Activated naive CD4-positive, alpha-beta T cell treated with anti-CD3 and anti-CD28 coated beads for 36 hours (primary cell): ENCODE measurements at places on chromosomes 12 and 14. TPM values are rescaled to one million over a fixed set of nuclear protein-coding genes. Genes with fewer than 3 reads are reported as not detected.

DNA sequence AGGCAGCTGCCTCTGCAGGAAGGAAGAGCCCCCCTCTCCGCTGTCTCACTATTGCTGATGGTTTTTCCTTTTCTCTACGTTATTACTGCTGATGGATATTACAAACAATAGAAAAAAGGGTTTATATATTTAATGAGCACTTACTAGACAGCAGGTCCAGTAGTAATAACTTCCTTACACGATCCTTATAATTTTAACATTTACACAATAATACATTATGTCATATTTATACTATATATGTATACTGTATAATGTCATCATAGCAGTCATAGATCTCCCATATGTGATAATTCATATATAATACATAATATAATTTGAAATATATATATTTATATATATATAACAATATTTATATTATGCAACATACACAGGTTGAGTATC lies 92.4 kb downstream of the KSR2 start:
- H3K27ac ChIP-seq: no peak overlapping the region
- DNase-seq: no peak
- H3K4me1 ChIP-seq: peaks cover 8% of the 10 kb centered on the region
- no peaks in the 10 kb centered on the region for H3K36me3 ChIP-seq
- peaks cover 19% of the 10 kb centered on the region for H3K27me3 ChIP-seq

- DNase-seq: peak; percentile 99
- H3K27me3 ChIP-seq: no peaks in the 10 kb centered on the region
- H3K27ac ChIP-seq: peak within 1 kb of the TSS; percentile 91
Measured at GRCh38 chr12:49322708-49323523, at the start of gene TROAP. TROAP (plus strand) TSS chr12:49323255; CDS start chr12:49323609, 354 bp downstream.

DNA sequence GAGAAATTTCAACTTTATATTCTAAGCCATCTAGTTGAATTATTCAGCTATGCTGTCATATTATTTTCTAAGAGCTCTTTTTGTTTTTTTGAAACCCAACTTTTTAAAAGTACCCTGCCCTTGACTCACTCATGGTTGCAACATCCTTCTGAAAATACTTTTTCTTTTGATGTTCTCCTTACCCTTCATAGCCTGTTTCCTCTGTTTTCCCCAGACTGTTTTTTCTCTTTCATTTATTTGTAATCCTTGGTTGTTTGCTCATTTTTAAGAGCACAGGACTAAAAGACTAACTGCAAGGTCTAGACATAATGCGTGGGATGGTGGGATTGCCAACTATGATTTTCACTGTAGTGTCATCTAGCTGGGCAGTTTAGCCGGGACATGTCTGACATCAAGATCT lies 21.2 kb upstream of the CDKL1 start:
- no peak overlapping the region for H3K27ac ChIP-seq
- no peaks in the 10 kb centered on the region for H3K27me3 ChIP-seq
- H3K36me3 ChIP-seq: peaks cover 39% of the 10 kb centered on the region

DNA sequence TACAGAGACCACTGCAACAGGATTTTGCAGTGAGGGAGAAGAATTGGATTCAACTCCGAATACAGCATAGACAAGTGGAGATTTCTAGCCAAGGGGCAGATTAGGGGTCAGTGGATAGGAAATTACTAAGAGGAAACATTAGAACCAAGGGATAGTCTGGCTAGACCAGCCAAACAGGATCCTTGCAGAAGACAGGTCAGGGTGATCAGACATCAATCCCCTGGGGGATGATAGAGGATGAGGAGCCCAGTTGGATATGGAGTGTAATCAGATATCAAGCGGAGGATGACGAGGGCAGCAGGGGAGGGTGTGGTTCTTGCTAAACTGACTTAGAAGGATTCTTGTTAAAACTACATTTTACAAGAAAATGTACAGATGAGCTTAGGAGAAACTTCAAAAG lies 424.4 kb downstream of the DAD1 start:
- no peak for DNase-seq
- no peak overlapping the region for H3K27ac ChIP-seq
- H3K4me1 ChIP-seq: peaks cover 11% of the 10 kb centered on the region
- no peaks in the 10 kb centered on the region for H3K36me3 ChIP-seq
- H3K4me3 ChIP-seq: no peak overlapping the region

- H3K27ac ChIP-seq: no peak overlapping the region
- no peaks in the 10 kb centered on the region for H3K36me3 ChIP-seq
- no peak overlapping the region for H3K4me3 ChIP-seq
Measured at GRCh38 chr12:6295094-6295811, 15.2 kb upstream of the PLEKHG6 start.

GRCh38 chr14:91308337-91308736 lies 63.8 kb upstream of the GPR68 start:
- no peaks in the 10 kb centered on the region for H3K27me3 ChIP-seq
- peak overlapping the region; percentile 54 for H3K27ac ChIP-seq
- DNase-seq: no peak
- H3K4me1 ChIP-seq: peaks cover 40% of the 10 kb centered on the region
- H3K36me3 ChIP-seq: peaks cover 61% of the 10 kb centered on the region

GRCh38 chr12:4086481-4086880 lies 187.1 kb upstream of the CCND2 start:
- no peak overlapping the region for H3K4me3 ChIP-seq
- H3K4me1 ChIP-seq: peaks cover 11% of the 10 kb centered on the region
- no peak for DNase-seq
- no peak overlapping the region for H3K27ac ChIP-seq

DNA sequence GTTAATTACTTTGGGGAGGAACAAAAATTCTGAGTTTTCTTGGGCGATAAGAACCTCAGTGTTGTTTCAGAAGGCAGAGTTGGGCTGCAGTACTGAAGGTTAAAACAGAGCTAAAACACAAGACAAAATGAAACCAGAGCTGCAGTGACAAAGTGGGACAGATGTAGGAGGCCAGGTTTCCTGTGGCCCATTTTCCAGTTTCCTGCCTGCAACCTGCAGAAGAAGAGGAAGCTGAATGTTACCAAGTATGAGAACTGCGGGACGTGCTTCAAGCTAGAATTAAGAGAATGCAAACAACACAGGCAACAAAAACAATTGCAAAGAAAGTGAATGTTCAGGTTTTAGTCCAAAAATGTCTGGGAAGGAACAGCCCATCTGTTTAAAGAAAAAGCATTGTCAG lies 17.8 kb downstream of the ELK3 start:
- H3K27ac ChIP-seq: peak overlapping the region; percentile 84
- H3K4me1 ChIP-seq: peaks cover 85% of the 10 kb centered on the region
- H3K36me3 ChIP-seq: peaks cover 4% of the 10 kb centered on the region
- peak overlapping the region; percentile 61 for H3K4me3 ChIP-seq

DNA sequence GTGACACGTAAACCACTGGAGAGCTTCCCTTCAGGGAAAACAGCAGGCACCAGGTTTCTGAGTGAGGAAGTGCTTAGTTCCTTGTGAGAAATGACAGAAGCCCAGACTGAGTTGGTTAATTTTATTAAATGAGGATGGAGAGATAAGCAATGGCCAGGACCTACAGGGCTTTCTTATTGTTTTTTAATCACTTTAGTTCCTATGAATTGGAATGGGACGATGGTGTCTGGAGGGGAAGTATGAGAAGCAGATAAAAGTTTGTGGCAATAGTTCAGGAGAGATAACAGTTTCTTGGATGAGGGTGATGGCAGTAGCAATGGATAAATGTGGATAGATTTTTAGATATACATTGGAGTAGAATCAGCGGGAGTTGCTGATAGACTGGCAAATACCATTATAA lies 86.5 kb upstream of the PTPRR start:
- H3K27ac ChIP-seq: no peak overlapping the region
- DNase-seq: no peak

GRCh38 chr14:65150898-65151608 lies 48.7 kb upstream of the MAX start:
- H3K4me3 ChIP-seq: no peak overlapping the region
- DNase-seq: no peak
- H3K4me1 ChIP-seq: no peaks in the 10 kb centered on the region
- no peak overlapping the region for H3K27ac ChIP-seq
- no peaks in the 10 kb centered on the region for H3K27me3 ChIP-seq

- no peak overlapping the region for H3K27ac ChIP-seq
- no peaks in the 10 kb centered on the region for H3K36me3 ChIP-seq
- DNase-seq: no peak
- H3K27me3 ChIP-seq: no peaks in the 10 kb centered on the region
Measured at GRCh38 chr12:81500788-81501187, 258.4 kb downstream of the PPFIA2 start.

GRCh38 chr12:8779281-8779680 lies 43.1 kb upstream of the A2ML1 start:
- no peaks in the 10 kb centered on the region for H3K27me3 ChIP-seq
- no peak overlapping the region for H3K27ac ChIP-seq
- H3K4me3 ChIP-seq: no peak overlapping the region
- DNase-seq: no peak

- no peak overlapping the region for H3K27ac ChIP-seq
- H3K36me3 ChIP-seq: no peaks in the 10 kb centered on the region
- no peaks in the 10 kb centered on the region for H3K27me3 ChIP-seq
- no peak for DNase-seq
- no peak overlapping the region for H3K4me3 ChIP-seq
Measured at GRCh38 chr12:43402436-43402835, 149.6 kb downstream of the ADAMTS20 start.

DNA sequence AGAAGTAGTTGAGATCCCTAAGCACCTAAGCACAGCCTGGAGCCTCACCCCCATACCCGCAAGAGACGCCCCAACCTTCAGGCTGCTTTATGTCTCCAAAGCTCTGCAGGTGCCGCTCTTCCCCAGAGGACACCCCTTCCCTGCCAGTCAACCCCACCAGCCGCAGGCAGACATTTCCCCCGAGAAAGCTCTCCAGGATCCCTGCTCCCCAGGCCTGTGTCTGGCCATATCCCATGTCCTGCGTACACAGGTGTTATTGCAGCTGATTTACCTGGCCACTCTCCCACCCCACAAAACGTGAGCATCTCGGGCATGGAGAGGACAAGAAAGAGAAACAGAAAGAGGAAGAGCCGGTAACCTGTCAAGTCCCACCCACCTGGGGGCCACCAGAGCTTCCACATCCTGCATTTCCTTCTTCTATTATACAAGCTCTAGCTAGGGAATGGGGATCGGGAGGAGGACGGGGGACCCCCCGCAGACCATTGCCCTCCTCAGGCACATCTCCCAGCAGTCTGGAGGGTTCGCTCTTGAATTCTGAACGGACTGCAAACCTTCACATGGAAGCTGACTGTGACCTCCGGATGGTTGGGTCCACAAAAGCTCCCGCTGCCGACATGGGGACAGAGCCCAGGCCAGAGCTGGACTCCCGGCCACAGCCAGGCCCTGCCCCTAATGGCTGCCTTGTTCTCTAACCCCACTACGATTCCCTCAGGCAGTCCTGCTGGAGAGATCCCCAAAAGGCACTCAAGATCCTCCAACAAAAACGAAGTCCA lies 17.6 kb downstream of the CCDC88C start:
- peak; percentile 64 for DNase-seq
- no peaks in the 10 kb centered on the region for H3K27me3 ChIP-seq
- H3K4me1 ChIP-seq: peaks cover 91% of the 10 kb centered on the region
- H3K4me3 ChIP-seq: peak overlapping the region; percentile 99
- peaks cover 24% of the 10 kb centered on the region for H3K36me3 ChIP-seq
- H3K27ac ChIP-seq: peak overlapping the region; percentile 97

GRCh38 chr12:26697217-26697616 lies 135.8 kb downstream of the ITPR2 start:
- no peaks in the 10 kb centered on the region for H3K4me1 ChIP-seq
- no peak for DNase-seq
- H3K4me3 ChIP-seq: no peak overlapping the region
- H3K27me3 ChIP-seq: no peaks in the 10 kb centered on the region
- H3K36me3 ChIP-seq: peaks cover 26% of the 10 kb centered on the region

DNA sequence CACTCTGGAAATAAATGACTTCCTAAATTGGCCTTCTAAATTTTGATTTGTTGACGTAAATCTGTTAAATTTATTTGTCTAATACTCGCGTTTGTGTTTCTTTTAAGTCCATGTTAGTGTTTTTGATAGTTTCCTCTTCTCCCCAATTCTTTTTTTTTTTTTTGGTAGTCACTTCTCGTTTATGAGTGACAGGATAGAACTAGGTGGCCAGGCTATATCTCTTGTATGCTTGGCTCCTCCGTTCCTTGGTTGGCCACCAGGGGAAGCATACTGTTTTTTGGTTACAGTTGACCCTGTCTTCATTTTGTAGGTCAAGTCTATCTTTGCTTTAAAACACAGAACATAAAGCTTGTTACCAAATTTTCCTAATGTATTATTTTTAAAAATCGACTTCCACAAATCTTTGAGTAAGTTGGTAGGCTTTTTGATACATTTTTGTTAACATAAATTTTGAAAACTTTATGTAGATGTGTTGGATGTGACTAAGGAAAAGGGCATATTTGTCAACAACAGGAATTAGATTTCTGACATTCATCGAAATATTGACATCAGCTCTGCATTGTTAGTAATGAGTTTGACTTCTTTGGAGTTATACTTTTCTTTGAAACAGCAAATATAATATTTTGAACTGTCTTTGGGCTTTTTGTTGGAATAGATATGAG lies 2.2 kb downstream of the RCOR1 start:
- H3K4me3 ChIP-seq: peak overlapping the region; percentile 83
- peak overlapping the region; percentile 2 for H3K27ac ChIP-seq
- peaks cover 6% of the 10 kb centered on the region for H3K36me3 ChIP-seq

DNA sequence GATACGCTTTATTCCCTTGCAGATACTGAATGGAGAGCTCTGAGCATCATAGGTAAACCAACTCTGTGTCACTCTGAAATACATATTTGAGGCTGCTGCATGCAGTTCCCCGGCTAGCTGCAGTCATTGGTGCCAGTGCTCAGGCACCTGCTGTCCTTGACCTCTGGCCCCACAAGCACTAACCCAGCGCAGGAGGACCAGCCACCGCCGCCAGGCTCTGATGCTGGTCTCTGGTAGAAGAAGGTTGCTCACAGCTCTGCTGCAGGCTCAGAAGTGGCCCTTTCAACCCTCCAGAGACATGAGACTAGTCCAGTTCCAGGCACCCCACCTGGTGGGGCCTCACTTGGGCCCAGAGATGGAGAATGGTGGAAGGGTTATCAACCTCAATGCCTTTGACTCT lies 34.5 kb upstream of the PTPRB start:
- no peak for DNase-seq
- no peak overlapping the region for H3K4me3 ChIP-seq
- no peak overlapping the region for H3K27ac ChIP-seq
- H3K4me1 ChIP-seq: no peaks in the 10 kb centered on the region
- H3K36me3 ChIP-seq: no peaks in the 10 kb centered on the region

DNA sequence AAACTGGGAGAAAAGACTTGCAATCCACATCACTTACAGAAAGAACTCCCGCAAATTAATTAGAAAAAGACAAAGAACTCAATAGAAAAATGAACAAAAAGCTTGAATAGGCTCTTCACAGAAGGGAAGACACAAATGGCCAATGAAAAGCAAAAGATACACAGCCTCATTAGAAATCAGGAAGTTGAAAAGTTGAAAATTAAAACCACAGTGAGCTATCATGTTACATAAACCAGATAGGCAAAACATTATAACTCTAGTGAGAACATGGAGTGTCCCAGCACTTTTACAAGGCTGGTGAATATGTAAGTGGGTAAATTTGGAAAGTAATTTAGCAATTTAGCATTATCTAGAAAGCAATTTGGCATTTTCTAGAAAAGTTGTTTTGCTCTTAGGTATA lies 158.4 kb upstream of the RASSF8 start:
- peaks cover 4% of the 10 kb centered on the region for H3K4me1 ChIP-seq
- H3K4me3 ChIP-seq: no peak overlapping the region
- no peaks in the 10 kb centered on the region for H3K27me3 ChIP-seq

Gene PDZRN4
- total RNA-seq: not detected

Gene CMTM5
- not detected for total RNA-seq

Gene SLCO1B1
- not detected for total RNA-seq

Gene PTPRQ
- total RNA-seq: not detected

Gene ORMDL2
- total RNA-seq: 26.4 TPM

Gene STYK1
- not detected for total RNA-seq

Gene OR4E2
- total RNA-seq: not detected

Gene RPS26
- total RNA-seq: 31.0 TPM

Gene OR6C6
- not detected for total RNA-seq

Gene MAP3K9
- 6.9 TPM for total RNA-seq

Gene MAP1LC3B2
- 1.5 TPM for total RNA-seq

Gene RNASE7
- not detected for total RNA-seq
